ENCODE measurements at places on chromosomes 4 and X.

GRCh38 chrX:30812326-30812725, 76.7 kb downstream of the TAB3 start:
- DNase-seq = no peak

DNA sequence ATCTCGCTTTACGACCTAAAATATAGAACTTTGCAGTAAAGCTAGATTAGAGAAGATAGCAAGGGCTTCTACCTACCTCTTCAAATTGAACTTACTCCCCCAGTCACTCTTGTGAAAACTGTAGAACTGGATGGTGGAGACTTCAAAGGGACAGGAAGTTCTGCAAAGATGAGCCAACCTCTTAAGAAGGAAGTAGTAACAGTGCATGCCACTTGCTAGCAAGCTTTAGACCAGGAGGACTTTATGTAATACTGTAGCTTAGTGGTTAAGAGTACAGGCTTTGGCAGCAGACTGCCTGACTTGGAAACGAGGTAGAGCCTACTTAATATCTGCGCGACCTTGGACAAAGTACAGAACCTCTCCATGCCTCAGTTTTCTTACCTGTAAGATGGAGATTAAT, 27.5 kb upstream of the VBP1 start:
- no peak for DNase-seq

DNA sequence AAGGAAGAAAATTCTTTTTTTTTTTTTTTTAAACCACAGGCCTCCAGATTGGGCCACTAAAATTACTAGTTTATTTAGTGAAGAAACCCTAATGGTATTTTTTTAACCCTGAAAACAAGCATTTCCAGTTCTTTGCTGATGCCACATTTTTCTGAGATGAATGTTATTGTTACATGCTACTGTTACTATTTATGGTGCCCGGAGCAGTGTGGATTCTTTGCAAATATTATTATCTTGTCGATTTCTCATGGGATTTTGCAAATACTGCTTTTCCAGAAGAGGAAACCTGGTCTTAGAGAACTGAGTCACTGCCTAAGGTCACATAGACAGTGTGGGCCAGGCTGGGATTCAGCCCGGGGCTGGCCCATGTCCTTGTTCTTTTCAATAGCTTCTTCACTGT, 8.7 kb upstream of the ALAS2 start:
- DNase-seq = no peak

- no peak for DNase-seq
These were observed 13.1 kb upstream of the ART3 start for GRCh38 chr4:76061421-76061820.

DNA sequence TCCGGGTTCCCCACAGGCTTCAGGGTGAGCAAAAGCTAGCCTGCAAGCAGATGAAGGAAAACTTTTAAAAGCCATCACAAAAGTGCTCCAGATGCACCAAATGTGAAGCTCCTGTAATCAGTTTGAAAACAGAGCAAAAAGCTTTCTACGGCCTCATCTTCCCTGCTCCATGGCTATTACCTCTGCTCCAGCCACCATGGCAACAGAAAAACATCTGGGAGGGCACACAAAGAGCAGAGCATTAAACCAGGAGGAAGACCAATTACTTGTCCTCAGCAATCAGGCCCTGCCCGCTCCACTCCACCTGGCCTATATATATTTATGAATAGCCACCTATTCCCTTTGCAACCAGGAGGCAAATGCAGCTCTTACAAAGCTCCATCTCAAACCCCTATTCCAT, 33.6 kb downstream of the TMEM154 start:
- no peak for DNase-seq

GRCh38 chr4:8847764-8848163, 23.9 kb downstream of the HMX1 start:
- no peak for DNase-seq

- DNase-seq = no peak
These were observed 11.3 kb downstream of the AREG start for GRCh38 chr4:74456056-74456744.

- no peak for DNase-seq
These were observed 73.9 kb downstream of the CASP3 start for GRCh38 chr4:184575306-184575705.

- DNase-seq = no peak
These were observed 158.4 kb downstream of the EMCN start for GRCh38 chr4:100359441-100359840.

DNA sequence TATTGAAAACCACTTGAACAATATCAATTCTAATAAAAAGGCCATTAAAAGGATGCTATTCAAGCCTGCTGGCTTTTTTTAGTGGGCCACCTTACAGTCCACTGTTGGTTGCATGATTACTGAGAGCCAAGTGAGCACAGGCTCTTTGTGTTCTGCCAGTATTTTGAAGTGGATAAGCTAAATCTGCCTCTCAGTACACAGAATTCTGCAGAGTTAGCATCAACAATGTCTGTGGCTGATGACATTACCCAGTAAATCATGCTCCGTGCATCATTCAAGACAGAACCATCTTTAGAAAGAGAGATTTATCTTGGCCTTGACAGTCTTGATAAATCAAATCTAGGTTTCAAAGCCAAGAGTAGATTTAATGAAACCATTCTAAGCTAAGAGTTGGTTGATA, 119.0 kb upstream of the GNPDA2 start:
- DNase-seq = no peak

GRCh38 chr4:174100910-174101309, 182.6 kb downstream of the FBXO8 start:
- no peak for DNase-seq

- no peak for DNase-seq
These were observed 38.7 kb upstream of the PDK3 start for GRCh38 chrX:24426340-24426913.

- DNase-seq = no peak
These were observed 456.5 kb downstream of the IL1RAPL1 start for GRCh38 chrX:29043746-29044145.

- no peak for DNase-seq
These were observed 58.0 kb upstream of the ZFP42 start for GRCh38 chr4:187937557-187937956.

GRCh38 chr4:63814171-63814964, 594.9 kb downstream of the TECRL start:
- no peak for DNase-seq

DNA sequence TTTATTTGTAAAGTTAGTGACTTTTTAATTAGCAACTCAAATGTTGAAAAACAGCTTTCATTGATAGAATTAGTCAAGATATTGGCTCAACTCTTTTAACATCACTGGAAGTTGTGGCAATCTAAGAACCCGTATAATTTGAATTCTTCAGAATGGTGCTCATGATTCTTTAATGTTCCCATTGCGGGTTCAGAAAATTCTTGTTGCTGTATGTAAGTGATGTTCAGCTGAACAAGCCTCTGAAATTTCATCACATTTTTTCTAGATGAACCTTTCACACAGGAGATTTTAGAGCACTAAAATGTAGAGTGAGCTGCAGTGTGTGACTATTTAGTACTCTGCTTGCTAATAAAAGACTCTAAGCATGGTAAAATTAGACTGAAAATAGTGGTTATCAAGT, 1317.7 kb downstream of the FSTL5 start:
- no peak for DNase-seq

GRCh38 chr4:146943691-146944375, 1.8 kb downstream of the TTC29 start:
- no peak for DNase-seq

DNA sequence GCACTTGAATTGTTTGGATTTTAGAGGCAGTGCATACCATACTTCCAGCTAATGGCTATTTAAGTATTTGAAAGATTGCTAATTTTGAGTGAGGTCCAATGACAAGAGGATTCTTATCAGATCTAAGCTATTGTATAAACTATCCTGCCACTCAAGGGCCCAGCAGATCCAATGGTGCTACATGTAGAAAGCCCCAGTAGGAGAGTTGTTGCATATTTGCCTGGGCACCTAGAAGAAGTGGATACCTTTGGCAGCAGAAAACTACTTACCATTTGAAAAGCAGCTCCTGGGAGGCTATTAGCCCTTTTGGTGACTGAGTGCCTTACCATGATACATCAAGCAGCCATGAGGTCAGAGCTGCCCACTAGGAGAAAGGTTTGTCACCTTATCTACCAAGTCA, 447.3 kb downstream of the C4orf33 start:
- no peak for DNase-seq

DNA sequence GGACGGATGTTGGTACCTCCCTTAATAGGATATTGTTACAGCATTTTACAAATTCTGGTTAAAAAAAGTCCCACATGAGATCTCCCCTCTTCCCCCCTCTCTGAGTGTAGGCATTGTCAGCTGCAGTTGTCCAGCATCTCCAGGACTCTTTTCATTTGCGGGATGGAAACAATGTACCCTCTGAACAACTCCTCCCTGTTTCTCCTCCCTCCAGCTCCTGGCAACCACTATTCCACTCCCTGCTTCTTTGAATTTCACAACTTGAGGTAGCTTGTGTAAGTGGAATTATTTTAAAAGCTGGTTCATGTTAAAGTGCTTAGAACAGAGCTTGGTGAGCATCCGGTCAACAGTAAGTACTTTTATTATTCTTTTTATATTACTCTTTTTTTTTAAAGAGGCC, 69.8 kb downstream of the TBL1X start:
- DNase-seq = no peak

- no peak for DNase-seq
These were observed 148.9 kb upstream of the RBPJ start for GRCh38 chr4:26171941-26172340.

DNA sequence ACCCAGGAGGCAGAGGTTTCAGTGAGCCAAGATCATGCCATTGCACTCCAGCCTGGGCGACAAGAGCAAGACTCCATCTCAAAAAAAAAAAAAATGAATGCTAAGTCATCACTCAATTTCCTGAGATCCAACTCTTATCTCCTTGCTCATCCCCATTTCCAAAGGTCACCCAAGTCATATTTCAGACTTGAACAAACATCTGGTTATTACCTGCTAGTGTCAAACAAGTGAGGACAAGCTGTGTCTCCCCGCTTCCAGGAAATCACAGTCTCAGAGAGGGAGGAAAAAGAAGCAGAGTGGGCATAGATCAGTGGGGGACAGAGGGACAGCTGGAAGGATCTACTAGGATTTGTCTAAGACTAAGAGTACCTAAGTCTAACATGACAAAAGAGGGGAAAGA, 147.5 kb upstream of the FUNDC1 start:
- no peak for DNase-seq

- DNase-seq = no peak
These were observed 37.0 kb upstream of the CLNK start for GRCh38 chr4:10721616-10722015.

GRCh38 chr4:104066533-104066932, 346.7 kb upstream of the TACR3 start:
- no peak for DNase-seq

GRCh38 chr4:110365761-110366160, 110.2 kb upstream of the ENPEP start:
- DNase-seq = no peak

GRCh38 chr4:80492761-80493160, 157.2 kb downstream of the CFAP299 start:
- DNase-seq = no peak

- DNase-seq = no peak
These were observed 272.5 kb downstream of the SHOX start for GRCh38 chrX:903116-903515.

- no peak for DNase-seq
These were observed 29.0 kb downstream of the PDHA1 start for GRCh38 chrX:19372547-19373331.

DNA sequence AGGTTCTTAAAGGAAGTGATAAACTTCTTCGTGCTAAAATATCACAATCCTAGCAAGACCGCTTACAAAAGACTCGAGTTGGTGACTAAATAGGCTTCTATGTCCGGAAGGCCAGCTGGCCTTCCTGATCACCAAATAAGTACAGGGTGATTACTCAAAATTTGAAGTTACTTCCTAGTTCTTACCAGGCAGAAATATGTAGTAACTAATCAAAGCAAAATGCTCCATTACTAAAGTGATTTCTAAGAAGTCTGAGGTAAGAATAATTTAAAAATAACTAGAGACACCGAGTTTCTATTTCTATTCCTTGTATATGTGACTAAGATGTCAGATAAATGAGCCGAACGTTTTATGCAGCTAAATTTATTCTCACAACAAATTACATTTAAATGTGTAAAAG, 62.2 kb downstream of the NSUN7 start:
- no peak for DNase-seq

- DNase-seq = no peak
These were observed 203.0 kb downstream of the AFAP1 start for GRCh38 chr4:7736436-7737267.

- DNase-seq = no peak
These were observed 5.2 kb upstream of the KLF8 start for GRCh38 chrX:56226980-56227379.

- no peak for DNase-seq
These were observed 199.5 kb downstream of the MID1IP1 start for GRCh38 chrX:39000802-39001201.

- DNase-seq = no peak
These were observed 2.9 kb upstream of the SCARB2 start for GRCh38 chr4:76216524-76216923.

GRCh38 chr4:20394512-20394911, 142.8 kb downstream of the SLIT2 start:
- DNase-seq = no peak

- no peak for DNase-seq
These were observed 3.4 kb upstream of the RRAGB start for GRCh38 chrX:55714161-55714560.

DNA sequence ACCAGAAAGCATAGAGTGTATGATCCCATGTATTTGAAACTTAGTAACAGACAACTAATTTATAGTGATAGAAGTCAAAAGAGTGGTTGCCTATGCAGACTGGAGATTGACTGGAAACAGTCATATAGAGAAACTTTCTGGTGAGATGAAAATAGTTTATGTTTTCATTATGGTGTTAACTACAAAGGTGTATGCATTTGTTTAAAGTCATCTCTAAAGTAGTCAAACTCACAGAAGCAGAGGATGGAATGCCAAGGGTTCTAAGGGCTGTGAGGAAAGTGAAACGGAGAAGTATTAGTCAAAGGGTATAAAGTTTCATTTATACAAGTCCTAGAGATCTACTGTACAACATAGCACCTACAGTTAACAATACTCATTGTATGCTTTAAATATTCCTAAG, 45.8 kb downstream of the ENOX2 start:
- DNase-seq = no peak

GRCh38 chr4:174457468-174457867, 64.8 kb downstream of the HPGD start:
- no peak for DNase-seq

- no peak for DNase-seq
These were observed 203.0 kb downstream of the GRIA2 start for GRCh38 chr4:157423526-157424020.

GRCh38 chr4:107709916-107710315, 10.1 kb downstream of the PAPSS1 start:
- DNase-seq = no peak

Measured in stimulated activated CD4-positive, alpha-beta T cell treated with anti-CD3 and anti-CD28 coated beads, Interleukin-12 subunit alpha, Interleukin-12 subunit beta, amount 100 ng/mL, for 24 hours (primary cell).